ENCODE measurements at places on chromosomes 13 and 19. TPM values are rescaled to one million over a fixed set of nuclear protein-coding genes. Genes with fewer than 3 reads are reported as not detected.

The LGALS4 gene
- total RNA-seq = not detected

The MEIOSIN gene
- total RNA-seq = not detected

The OR4F17 gene
- not detected for total RNA-seq

The ZNF77 gene
- 6.0 TPM for total RNA-seq

The TGFBR3L gene
- not detected for total RNA-seq
